ENCODE measurements at places on chromosomes 2 and 18.

GRCh38 chr2:99662761-99663341, 173.0 kb upstream of the REV1 start:
- no peak for DNase-seq

DNA sequence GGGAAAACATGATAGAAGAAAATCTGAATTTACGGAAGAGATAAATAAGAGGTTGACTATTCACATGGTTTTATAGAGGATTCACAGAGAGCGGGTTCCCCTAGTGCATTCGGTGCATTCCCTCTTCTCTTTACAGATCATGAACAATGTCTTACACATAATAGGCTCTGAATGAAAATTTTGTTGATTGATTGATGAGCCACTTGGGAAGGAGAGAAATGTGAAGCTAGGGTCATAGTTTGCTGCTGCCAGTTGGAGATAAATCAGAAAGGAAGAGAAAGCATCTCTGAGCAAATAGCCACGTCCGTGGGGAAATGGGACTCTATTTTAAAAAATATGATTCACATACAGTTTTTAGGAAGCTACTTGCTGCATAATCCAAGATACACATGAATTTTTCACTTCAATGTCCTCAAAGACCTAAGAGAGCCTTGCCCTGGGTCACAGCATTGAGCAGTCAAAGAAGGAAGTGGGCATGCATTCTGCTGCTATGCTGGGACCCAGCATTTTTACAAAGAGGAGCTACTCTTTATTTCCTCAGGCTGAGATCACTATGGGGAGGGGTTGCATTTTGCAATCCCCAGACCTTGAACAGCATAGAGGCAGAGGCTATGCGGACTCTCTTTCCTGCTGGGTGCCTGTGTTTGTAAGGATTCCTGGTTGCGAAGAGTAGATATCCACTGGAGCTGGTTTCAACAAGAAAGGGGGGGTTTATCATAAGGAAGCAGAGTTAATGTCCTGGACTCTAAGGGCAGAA, 395.3 kb downstream of the TSN start:
- DNase-seq: no peak

DNA sequence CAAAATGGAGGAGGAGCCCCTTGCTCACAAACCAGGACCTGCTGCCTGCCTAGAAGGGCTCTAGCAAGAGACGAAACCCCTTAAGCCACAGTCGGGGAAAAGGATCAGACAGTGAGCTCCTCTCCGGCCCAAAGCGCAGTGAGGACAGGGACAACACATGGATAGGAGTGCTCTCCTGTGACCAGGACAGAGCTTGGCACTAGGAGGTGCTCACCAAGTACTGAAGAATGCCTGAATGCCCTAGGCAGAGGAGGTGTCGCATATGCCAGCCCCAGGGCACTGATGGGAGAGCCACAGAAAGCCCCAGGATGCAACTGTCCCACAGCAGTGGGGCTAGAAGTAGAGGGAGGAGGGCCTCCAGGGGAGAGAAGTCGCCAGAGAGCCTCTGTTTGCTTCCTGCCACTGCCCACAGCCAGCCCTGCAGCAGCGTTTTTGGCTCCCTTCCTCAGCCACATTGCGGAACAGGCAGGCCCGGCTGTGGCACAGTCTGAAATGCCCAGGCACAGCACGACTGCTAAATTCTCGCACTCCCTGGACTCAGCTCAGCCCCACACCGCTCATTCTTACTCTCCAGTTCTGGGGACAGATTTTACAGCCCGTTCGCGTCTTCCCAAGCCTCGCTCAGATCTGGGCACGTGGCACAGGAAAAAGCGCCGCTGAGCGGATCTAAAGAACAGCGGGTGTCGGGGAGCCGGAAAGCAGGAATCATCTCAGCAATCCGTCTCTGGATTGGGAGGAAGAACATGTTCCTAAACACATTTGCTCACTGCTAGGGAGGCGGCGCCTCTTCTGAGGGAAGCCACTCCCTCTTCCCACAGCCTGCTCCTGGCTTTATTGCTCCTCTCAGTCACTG, 98.7 kb upstream of the POU3F3 start:
- DNase-seq: no peak

- DNase-seq: no peak
Observed at GRCh38 chr2:170224692-170225294, 46.8 kb downstream of the MYO3B start.

GRCh38 chr2:146916914-146917313, 927.9 kb upstream of the ACVR2A start:
- DNase-seq: no peak

Data from activated CD4-positive, CD25-positive, alpha-beta regulatory T cell (primary cell).